Hepatocyte (in vitro differentiated cells): ENCODE measurements at places on chromosomes 2 and 18.

DNA sequence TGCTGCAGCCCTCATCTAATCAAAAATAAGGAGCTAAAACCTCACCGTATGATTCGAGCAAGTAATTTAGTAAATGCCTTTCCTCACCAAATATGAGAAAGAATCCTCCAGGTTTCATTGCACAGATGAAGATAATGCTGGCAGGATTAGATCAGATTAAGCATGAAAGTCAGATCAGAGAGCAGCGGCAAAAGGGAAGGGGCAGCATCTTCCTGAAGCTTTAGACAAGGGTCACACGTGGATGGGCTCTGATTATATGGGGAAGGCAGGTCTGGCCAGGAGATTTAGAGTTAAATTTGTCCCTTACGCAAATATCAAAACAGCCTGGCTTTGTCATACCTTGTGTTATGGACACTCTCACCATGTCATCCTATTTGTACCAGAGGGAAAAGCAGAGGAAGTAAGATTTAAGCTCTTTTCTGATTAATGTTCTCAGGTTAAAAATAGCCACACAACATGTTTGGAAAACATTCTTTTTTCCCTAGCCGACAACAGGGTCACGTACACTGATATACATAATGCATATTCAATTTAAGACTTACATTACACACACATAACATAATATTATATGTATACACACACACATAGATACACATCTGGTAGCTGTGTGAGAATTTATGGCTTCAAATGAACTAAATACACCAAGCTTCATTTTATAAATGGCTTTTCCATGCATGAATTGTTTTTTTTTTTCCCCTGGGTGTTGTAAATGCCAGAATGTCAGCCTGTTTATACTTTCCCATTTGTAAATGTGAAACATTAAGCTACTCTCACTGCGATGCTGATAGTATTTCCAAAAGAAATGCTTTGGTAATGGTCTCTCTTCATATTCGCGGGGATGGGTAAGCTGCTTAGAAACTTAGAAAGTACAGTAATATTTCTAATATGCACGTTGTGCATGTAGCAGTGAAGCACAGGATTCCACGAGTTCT, 196.3 kb upstream of the SIX3 start:
- no peak for DNase-seq
- no peaks in the 10 kb centered on the region for H3K36me3 ChIP-seq
- no peaks in the 10 kb centered on the region for H3K4me1 ChIP-seq
- H3K27me3 ChIP-seq: no peaks in the 10 kb centered on the region

DNA sequence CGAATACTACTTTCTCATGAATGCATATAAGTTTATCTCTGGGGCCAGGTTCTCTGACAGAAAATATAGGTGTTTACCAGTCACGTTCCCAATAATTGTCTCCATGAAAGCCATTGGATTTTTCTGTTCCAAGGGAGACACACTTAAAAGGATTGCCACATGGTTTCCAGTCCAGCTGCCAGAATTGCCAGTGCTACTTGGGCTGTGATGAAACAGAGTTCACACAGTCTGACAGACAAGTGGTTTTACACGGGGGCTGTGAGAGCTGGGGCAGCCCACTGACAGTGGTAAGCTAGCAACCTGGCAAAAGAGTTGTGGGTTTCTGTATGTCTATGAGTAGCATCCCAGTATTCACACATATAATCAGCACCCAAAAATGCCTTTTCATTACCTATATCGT, 27.7 kb upstream of the ATRAID start:
- H3K4me3 ChIP-seq: no peak overlapping the region
- H3K4me1 ChIP-seq: no peaks in the 10 kb centered on the region
- no peaks in the 10 kb centered on the region for H3K36me3 ChIP-seq
- DNase-seq: no peak
- no peak overlapping the region for H3K27ac ChIP-seq
- peaks cover 2% of the 10 kb centered on the region for H3K27me3 ChIP-seq

GRCh38 chr2:229578052-229578846, 136.1 kb downstream of the DNER start:
- no peaks in the 10 kb centered on the region for H3K27me3 ChIP-seq
- H3K36me3 ChIP-seq: no peaks in the 10 kb centered on the region
- DNase-seq: no peak

DNA sequence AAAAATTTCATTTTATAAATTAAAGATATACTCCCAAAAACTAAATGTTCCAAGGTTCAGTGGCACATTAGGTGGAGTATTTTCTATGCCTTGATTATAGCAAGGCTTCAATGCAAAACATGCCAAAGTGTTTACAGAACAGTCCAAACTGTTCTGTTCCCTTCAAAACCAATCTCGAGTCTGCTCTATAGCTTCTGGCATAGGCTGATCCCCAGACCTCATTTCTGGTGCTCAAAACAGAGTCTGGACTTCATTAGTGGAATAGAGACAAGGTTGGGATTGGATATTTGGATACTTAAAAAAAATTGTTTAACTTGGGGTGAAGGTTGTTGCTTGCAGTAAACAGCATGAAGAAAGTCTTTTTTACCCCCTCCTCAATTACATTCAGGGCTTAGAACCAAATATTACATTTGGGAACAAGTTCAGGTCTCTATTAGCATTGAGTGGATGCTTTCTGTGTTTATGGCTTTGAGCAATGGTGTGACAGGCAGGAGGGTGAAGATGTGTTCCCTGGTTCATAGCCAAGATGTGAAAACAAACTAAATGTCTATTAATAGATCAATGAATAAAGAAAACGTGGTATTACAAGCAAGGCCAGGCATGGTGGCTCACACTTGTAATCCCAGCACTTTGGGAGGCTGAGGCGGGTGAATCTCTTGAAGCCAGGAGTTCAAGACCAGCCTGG, 208.1 kb upstream of the RND3 start:
- H3K4me3 ChIP-seq: no peak overlapping the region
- H3K27ac ChIP-seq: no peak overlapping the region
- DNase-seq: no peak
- H3K4me1 ChIP-seq: no peaks in the 10 kb centered on the region

DNA sequence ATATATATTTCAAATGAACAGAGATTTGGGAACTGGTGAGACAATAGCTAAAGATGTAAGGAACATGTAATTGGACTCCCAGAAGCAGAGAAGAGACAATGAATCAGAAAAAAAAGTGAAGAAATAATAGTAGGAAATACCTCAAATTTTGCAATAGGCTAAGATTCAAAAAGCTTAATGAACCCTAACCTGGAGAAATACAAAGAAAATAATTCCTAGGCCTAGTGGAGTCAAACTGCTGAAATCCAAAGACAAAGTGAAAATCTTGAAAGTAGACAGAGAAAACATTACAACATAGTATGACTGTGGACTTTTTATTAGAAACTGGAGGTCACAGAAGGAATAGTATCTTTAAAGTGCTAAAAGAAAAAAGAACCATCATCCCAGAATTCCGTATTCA, 76.7 kb downstream of the LAMA3 start:
- H3K27ac ChIP-seq: no peak overlapping the region
- DNase-seq: no peak
- no peaks in the 10 kb centered on the region for H3K4me1 ChIP-seq
- no peak overlapping the region for H3K4me3 ChIP-seq
- no peaks in the 10 kb centered on the region for H3K27me3 ChIP-seq
